ENCODE measurements at places on chromosomes 1 and 21.

DNA sequence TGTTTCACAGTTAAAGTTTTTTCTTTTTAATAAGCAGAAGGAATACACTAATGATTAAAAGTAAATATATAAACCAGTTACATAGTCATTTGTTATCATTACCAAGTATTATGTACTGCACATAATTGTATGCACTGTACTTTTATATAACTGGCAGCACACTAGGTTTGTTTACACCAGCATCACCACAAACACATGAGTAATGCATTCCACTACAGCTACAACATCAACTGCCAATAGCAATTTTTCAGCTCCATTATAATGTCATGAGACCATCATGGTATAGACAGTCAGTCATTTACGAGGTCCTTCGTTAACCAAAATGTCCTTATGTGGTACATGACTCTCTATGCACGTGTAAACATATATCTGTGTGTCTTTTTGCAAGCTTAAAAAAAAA is 35.2 kb downstream of the SCYL3 start:
- DNase-seq, result no peak

DNA sequence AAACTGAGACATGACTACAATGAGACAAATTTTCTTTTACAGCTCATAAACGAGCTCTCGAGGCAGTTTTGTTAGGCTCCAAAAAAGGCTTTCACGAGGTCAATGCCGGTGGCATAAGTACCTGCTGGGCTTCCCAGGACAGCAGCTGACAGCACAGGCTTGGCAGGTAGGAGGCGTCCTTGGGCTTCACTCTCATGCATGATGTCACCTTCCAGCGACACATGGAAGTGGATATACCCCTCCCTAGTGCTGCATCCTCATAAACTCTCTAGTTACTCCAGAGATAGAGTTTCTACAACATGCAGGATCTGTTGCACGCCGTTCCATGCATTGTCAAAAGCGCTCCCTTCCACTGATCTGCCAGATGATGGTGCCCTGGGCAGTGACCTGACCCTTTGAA is 112.5 kb upstream of the PAXBP1 start:
- DNase-seq, result no peak

- no peak for DNase-seq
Measured at GRCh38 chr1:98421085-98421435, 240.5 kb upstream of the SNX7 start.

GRCh38 chr1:211710566-211711314 is 35.3 kb upstream of the NEK2 start:
- no peak for DNase-seq

- DNase-seq, result no peak
Measured at GRCh38 chr1:115214098-115214497, 124.0 kb downstream of the NGF start.

GRCh38 chr21:38234395-38235142 is 22.2 kb upstream of the KCNJ15 start:
- DNase-seq, result no peak

- no peak for DNase-seq
Measured at GRCh38 chr1:20343149-20343937, 52.7 kb downstream of the VWA5B1 start.

Data from AG09319 (cell line).